Gastrocnemius medialis (tissue), 4 donors: ENCODE measurements at places on chromosomes 12 and 14. TPM values are rescaled to one million over a fixed set of nuclear protein-coding genes. Genes with fewer than 3 reads are reported as not detected.

DEGS2 gene
- total RNA-seq: not detected

GRCh38 chr12:125140279-125141209, 75.3 kb downstream of the AACS start:
- no peak for DNase-seq

DNA sequence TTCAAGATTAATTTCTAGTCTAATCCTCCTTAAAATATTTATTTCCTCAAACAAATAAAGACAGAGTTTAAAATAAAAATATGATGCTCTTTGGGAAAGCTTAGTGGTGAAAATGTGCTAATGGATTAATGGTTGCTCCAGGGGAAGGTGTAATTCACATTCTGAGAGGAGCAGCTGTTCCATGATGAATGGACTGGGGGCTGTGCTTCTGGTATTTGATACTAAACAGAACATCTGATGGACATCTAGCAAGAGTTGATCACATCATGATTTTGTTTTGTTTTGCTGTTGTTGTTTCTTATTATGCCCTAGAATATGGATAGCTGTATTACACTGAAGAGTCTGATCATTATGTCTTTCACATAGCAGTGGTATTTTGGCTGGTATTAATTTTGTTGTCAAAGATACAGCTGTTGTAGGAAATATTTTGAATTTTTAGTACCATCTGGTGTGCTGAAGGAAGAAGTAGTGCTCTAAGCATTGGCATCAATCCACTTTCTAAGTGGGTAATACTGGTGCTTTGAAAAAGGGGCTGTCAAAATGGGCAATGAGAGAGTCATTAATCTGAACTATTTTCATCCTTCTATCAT, 296.4 kb downstream of the ADAMTS20 start:
- DNase-seq: no peak

GRCh38 chr14:28764257-28765160, 2.1 kb upstream of the FOXG1 start:
- DNase-seq: no peak

DNA sequence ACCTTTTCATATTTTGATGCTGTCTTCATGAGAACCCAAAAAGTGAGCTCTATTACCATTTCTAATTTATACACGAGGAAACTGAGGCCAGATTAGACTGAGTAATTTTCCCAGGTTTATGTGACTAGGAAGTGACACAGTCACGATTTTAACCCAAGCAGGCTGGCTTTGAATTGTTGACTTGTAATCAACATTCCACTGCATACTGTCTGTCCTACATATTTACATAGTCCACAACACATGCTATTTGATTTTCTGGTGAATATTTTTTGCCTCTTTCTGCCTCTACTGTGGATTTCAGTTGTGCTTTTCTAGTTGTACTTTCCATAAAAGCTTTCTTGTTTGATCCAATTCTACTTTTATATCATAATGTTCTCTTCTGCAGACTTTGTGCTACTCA, 8.2 kb downstream of the TAS2R7 start:
- DNase-seq: no peak

DNA sequence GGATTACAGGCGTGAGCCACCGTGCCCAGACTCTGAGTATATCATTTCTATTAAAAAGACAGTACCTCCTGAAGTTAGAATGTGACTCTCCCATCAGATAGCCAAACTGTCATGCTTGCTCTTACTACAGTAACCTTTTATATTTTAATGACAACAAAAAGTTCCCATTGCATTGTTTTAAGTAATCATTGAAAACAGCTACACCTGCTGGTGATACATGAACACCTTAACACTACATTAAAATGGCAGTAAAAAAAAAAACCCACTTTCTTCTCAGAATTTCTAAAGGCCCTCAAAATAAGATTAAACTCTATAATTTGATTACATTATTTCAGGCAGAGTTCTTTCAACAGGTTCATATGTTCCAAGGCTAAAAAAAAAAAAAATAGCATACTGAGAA, 76.7 kb downstream of the SH2B3 start:
- DNase-seq: no peak
